ENCODE measurements at places on chromosomes 13 and 19.

DNA sequence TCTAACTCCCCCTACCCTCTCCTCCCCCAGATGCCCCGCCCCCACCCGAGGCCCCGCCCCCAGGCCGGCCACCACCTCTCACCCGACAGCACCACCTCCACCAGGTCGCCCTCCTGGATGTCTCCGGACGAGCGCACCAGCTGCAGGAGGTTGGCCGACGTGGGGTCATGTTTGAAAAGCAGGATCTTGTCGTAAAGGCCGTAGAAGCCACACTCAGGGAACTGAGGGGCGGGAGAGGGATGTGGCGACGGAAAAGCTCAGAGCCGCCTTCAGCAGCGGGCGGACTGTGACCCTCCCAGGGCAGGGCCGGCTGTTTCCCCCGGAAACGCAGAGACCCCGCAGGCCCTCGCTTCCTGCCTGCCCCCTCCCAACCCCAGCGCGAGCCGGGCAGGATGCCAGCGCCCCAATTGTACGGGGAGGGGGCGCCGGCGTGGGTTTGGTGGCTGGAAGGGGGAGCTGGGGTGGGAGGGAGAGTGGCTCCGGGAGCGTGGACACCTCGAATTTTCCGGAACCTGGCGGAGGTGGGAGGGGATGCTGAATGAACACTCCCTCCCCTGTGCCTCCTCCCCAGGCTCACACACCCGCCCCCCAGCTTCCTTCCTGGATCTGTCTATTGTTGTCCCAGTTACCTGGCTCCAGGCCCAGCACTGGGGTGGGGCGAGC, 3.0 kb downstream of the PRKD2 start:
- peak; percentile 55 for DNase-seq

DNA sequence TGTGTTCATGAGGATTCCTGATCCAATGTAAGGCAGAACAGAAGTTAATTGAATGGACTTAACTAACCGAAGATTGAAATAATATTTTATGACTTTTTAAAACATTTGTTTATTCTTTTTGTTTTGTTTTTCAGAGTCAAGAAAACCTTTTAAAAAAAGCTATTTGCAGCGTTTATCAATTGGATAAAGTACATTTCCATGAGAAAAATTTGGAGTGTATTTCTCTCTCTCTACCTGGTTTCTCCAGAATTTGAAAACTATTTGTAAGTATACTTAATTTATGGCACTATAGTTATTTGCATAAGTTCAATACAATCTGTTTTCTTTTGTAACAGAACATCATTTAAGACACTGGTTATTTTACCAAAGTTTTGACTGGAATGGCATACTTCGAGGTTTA, 208.0 kb upstream of the UBL3 start:
- DNase-seq: no peak

- no peak for DNase-seq
Observed at GRCh38 chr13:113981611-113982295, 7.9 kb upstream of the C13orf46 start.

- DNase-seq: no peak
Observed at GRCh38 chr13:77544758-77545338, 9.3 kb downstream of the SCEL start.

- no peak for DNase-seq
Observed at GRCh38 chr13:85693889-85694511, 105.2 kb downstream of the SLITRK6 start.

GRCh38 chr13:39603424-39603947, 493 bp upstream of the LHFPL6 start:
- no peak for DNase-seq

GRCh38 chr13:20684546-20684945, 19.0 kb upstream of the IL17D start:
- DNase-seq: no peak

GRCh38 chr13:52597676-52598075, 44.6 kb upstream of the HNRNPA1L2 start:
- no peak for DNase-seq

- no peak for DNase-seq
Observed at GRCh38 chr13:99327761-99328160, 20.6 kb upstream of the GPR183 start.

GRCh38 chr19:31668921-31669320, 319.7 kb upstream of the TSHZ3 start:
- DNase-seq: no peak

GRCh38 chr19:13652810-13653590, 111.3 kb upstream of the MRI1 start:
- no peak for DNase-seq

Measured in occipital lobe (tissue), 3 donors.